Stimulated activated CD4-positive, alpha-beta T cell treated with anti-CD3 and anti-CD28 coated beads, Interleukin-1b, Interleukin-23, amount 100 ng/mL, for 1 hour (primary cell): ENCODE measurements at places on chromosomes 2 and 18.

DNA sequence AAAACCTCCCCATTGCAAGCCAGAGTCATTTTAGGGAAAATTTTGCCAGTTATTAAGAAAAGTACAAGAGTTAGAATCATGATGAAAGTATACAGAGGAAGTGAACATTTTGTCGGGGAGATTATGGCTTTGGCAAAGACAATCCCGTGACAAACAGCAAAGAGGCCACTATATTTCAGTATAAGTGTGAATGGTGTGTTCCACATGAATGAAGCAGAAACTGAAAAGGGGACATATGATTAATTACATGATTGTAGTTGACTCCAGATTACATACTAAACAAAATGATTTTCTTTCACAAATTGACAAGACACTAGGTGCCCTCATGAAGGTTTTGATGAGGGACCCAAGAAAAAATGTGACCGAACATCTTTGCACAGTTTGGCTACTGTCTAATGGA lies 42.0 kb downstream of the SP140 start:
- DNase-seq, result no peak

- DNase-seq, result no peak
These were observed 31.1 kb downstream of the UGP2 start for GRCh38 chr2:63872571-63873328.

DNA sequence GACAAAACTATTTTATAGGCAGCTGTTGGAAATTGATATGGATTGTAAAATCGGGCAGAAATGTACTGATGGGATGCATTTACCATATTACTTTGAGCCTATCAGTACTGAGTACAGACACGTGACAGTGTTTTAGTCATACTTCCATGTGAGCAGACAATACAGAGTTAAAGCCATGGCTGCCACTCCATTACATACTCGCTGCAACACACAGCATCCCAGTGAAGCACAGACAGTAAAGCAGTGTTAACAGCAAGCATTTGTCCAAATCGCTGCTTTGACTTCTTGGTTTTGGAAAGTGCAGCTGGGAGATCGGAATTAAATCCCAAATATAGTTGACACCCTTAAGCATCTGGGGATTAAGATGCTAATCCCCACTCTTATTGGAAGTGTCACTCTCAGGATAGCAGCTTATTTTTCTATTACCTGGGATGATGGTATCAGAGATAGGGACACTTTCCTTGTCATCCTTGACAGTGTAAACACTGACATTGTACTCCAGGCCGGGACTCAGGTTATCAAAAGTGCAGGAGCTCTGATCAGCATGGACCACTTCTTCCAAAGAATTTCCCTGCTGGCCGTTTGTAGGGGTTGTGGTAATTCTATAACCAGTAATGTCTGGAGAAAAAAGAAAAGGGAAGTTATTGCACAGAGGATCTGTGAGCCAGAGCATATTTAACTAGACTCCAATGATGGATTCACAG lies 41.6 kb downstream of the FN1 start:
- DNase-seq, result no peak

DNA sequence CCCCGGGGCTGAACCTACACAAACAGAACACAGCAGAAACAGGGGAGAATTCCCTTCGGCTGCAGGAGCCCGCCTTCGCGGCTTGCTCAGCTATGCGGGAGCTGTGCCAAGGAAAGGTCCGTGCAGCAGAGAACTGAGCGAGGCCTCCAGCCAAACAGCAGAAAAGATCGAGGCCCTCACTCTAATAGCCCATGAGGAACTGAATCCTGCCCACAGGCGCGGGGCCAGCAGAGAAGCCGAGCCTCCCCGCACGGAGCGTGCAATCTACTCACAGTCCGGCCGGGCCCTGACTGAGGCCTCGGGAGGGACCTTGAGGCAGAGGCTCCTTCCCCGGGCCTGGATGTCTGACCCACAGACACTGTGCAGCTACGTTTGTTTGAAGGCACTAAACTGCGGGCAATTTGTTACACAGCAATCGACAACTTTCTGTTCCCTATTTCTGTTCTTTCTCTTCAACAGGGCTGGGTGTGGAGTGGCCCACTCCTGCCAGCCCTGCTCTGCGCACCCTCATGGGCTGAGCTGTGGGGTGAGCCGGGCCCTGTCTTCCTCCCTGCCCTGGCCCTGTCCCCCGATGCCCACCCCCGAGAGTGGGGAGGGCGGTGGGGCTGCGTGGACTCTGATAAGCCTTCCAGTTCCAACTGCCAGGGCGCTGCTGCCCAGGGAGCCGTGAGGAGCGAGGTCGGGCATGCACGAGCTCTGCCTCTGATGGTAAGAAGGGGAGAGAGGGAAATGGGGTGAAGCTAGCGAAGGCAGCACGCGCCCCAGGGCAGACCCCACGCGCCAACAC lies 13.7 kb downstream of the HES6 start:
- DNase-seq, result no peak

DNA sequence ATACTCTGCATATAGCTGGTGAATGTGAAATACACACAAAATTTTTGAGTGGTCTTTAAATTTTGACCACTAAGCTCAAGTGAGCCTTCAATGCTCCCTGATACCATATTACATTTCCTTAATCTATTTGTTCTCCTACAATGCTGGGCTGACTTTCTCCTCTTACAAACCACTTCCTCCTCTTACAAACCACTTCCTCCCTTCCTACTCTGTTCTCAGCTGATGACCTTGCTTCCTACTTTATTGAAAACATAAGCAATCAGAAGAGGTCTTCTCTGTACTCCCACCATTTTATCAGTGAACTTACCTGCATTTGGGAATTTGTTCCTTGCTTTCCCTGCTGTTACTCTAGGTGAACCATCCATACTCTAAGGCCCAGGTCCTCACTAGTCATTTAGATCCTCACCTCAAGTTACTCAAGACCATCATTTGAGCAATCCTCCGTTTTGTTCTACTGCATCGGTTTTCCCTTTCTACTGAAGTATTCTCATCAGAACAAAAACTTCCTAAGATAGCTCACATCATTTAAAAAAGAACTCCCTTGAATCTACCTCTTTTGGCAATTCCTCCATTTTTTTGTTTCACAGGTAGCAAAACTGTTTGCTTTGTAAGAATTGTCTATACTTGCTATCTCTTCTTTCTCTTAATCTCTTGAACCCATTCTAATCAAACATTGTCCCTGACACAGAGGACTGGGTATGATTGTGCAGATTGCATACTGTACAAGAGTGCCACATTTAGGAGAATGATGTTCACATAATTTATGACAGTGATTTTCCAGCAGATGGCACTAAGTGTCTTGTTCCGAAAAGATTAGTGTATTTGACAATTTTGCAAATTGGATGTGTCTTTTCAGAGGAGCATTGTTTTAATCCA lies 96.5 kb downstream of the EPB41L5 start:
- no peak for DNase-seq
